ENCODE measurements at places on chromosomes 6 and 20. TPM values are rescaled to one million over a fixed set of nuclear protein-coding genes. Genes with fewer than 3 reads are reported as not detected.

DNA sequence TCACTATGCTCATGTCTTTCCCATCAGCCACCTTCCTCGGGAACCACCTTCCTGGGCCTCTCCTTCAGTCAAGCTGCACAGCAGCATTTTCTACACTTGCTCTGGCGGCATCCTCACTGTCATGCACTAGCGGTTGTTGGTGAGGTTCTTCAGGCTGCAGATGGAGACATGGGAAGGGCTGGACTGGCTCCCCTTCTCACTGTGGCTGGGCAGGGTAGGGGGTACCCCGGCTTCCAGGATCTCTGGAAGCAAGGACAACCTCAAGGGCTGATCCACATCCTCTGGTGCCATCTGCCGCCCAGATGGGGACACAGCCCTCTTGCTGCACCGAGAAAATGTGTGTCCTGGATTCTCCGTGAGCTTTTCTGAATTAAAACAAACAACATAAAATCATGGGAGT is 180.1 kb upstream of the RNF24 start:
- DNase-seq: no peak

GRCh38 chr6:93398723-93399122 is 20.6 kb downstream of the EPHA7 start:
- DNase-seq: no peak

DNA sequence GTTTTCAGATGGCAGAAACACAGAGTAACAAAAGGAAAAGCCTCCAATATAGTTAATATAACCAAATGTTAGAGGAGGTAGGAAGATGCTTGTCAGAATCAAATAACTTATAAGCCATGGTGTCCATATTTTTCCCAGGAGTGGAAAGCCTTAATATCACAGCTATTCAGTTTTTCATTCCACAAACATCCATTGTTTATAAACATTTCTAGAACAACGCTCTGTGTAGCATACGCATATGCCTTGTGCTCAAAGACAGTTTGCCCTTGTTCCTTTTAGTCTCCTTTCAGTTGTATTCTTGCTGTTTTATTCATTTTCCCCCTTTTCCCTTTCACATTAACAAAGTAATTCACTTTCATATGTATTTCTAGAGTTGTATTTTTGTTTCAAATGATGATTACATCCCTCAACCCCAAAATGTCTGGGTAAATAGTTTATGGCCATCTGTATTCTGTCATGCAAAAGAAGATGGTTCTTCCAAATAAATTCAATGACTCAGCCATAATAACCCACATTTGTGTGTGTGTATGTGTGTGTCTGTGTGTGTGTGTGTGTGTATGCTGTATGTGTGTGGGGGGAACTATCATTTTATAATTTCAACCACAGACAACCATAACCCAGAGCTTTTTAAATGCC is 455.7 kb upstream of the SOX4 start:
- DNase-seq: no peak

DNA sequence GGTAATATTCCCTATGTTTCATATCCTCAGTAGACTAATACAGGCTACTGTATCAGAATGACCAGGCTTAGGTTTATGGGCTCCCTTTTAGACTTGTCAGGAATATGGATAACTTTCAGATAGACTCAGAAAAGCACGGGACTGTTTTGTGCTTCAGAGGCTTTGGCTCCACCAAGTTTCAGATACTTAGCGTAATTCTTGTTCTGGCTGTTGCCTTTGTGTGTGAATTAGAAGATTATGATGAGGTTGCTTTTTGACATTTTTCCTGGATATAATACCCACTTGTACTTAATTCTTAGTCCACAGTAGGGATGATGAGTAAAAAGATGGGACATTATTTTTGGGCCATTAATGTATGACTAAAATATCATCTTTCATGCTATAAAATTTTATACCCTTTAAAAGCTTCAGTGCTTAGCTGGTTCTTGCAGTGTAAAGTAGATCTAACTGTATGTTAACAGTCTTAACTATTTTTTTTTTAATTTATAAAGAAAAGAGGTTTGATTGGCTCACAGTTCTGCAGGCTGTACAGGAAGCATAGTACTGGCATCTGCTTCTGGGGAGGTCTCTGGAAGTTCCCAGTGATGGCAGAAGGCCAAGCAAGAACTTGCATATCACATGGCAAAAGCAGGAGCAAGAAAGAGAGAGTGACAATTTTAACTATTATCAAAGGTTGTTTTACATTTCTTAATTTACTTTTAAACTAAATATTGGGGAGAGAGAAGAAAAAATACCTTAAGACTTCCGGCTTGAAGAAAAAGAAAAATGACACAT is 120.7 kb downstream of the ZFAND3 start:
- no peak for DNase-seq

- no peak for DNase-seq
These were observed 85.0 kb upstream of the PMEPA1 start for GRCh38 chr20:57794600-57795341.

DNA sequence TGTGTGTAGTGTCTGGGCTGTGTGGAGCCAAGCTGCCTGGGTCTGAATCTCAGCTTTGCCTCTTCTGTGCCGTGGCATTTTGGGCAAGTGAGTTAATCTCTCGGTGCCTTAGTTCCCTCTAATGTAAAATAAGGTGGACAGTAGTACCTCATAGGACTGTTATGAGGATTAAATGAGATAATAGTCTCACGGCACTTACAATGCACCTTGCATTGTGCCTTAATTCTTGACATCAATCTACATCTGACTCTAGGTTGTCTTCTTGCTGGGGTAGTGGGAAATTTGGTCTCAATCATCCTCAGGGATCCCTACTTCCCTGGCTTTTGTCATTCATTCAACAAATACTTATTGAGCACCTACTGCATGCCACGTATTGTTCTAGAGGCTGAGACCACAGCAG is 70.7 kb upstream of the ZNFX1 start:
- no peak for DNase-seq

ADIG gene
- not detected for total RNA-seq

GUCA1A gene
- total RNA-seq: not detected
